Activated T-cell treated with anti-CD3 and anti-CD28 coated beads for 24 hours (primary cell): ENCODE measurements at places on chromosomes 5 and 9.

DNA sequence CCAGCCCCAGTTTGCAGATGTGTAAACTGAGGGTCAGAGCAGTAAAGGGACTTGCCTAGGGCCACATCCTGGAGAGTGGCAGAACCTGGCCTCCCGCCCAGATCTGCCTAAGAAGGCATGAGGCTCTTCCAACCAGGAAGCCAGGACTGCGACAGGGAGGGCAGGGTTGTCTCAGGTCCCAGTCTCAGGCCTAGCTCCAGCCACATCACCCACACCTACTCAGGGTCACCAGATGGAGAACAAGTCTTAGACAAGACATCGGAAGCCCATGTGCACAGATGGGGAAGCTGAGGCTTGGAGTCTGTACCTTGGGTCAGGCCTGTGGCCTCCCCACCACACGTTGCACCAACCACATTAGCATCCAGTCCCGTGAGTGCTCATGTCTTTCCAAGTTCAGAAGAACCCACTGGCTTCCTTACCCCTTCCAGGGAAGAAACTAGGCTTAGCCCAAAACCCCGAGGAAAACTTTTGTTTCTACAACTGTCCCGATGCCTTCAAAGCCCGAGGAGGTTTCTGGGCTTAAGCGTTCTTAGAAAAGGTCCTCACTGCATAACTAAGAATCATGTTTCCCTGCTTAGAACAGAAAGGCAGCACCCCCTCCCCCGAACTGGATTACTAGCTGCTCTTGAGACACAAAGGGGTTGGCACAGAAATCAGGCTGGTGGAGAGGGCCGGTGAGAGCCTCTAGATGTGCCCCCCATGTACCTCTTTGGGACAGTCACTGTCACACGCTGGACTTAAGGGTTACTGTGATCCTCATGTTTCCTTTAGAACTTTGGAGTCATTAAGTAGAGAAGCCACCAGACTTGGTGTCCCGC is 2.2 kb downstream of the FAM78A start:
- no peak for DNase-seq

DNA sequence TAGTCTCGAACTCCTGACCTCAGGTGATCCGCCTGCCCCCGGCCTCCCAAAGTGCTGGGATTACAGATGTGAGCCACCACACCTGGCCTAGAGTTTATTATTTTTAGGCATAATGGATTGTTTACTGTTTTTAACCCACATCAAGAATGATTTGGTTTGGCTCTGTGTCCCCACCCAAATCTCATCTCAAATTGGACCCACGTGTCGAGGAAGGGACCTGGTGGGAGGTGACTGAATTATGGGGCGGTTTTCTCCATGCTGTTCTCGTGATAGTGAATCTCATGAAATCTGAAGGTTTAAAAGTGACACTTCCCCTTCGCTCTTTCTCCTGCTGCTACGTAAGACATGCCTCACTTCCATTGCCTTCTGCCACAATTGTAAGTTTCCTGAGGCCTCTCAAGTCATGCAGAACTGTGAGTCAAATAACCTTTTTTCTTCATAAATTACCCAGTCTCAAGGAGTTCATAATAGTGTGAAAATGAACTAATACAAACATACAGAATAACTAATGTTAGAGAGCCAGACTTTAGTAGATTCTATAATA is 88.2 kb downstream of the RICTOR start:
- no peak for DNase-seq

DNA sequence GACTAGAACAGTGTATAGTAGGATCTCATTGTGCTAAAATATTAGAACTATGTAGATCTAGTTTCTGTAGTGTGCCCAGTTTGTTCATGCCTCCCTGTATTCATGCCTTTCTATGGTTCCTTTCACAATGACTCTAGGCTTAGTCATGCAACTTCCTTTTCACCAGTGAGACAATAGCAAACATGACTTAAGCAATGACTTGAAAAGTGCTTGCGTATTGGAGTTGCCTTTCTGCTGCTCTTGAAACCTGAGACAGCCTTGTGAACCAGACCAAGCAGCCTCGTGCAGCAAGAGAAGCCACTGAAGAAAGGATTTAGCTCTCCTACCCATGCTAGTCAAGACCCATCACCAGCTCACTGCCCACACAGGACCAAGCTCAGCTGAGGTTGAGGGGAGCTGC is 294.5 kb upstream of the TAS2R1 start:
- no peak for DNase-seq

GRCh38 chr9:2066312-2067273 is 51.4 kb downstream of the SMARCA2 start:
- DNase-seq = no peak

- DNase-seq = no peak
Measured at GRCh38 chr5:10854506-10855277, 93.7 kb upstream of the DAP start.

GRCh38 chr5:95850391-95850894 is 27.9 kb upstream of the GLRX start:
- no peak for DNase-seq

- no peak for DNase-seq
Measured at GRCh38 chr5:61397238-61397637, 65.2 kb downstream of the ZSWIM6 start.

DNA sequence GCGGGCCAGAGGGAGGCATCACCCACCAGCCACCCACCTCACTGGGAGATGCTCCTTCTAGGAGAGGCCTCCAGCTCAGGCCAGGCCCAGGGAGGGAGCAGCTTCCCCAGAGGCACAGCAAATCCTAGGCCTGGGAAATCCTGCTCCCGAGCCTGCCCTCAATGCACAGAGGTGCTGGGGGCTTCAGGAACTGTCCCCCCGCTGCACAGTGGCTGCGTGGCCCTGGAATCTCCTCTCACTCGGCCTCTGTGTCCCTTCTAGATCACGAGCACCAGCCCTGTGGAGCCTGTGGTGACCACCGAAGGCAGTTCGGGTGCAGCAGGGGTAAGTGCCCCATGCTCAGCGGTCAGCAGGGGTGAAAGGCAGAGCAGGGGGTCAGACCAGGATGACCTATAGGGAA is 36.4 kb upstream of the SUSD3 start:
- DNase-seq = no peak
